ENCODE measurements at places on chromosomes 12 and 14.

- DNase-seq: no peak
Observed at GRCh38 chr14:89422181-89422951, 5.3 kb upstream of the FOXN3 start.

- no peak for DNase-seq
Observed at GRCh38 chr12:5480218-5480937, 48.5 kb downstream of the NTF3 start.

GRCh38 chr14:77242752-77243151, 28.3 kb downstream of the NGB start:
- no peak for DNase-seq

- no peak for DNase-seq
Observed at GRCh38 chr12:72465940-72466630, 193.9 kb downstream of the TRHDE start.

- DNase-seq: no peak
Observed at GRCh38 chr14:50388256-50388931, 8.3 kb downstream of the CDKL1 start.

- DNase-seq: no peak
Observed at GRCh38 chr12:15563663-15564062, 225.5 kb downstream of the EPS8 start.

DNA sequence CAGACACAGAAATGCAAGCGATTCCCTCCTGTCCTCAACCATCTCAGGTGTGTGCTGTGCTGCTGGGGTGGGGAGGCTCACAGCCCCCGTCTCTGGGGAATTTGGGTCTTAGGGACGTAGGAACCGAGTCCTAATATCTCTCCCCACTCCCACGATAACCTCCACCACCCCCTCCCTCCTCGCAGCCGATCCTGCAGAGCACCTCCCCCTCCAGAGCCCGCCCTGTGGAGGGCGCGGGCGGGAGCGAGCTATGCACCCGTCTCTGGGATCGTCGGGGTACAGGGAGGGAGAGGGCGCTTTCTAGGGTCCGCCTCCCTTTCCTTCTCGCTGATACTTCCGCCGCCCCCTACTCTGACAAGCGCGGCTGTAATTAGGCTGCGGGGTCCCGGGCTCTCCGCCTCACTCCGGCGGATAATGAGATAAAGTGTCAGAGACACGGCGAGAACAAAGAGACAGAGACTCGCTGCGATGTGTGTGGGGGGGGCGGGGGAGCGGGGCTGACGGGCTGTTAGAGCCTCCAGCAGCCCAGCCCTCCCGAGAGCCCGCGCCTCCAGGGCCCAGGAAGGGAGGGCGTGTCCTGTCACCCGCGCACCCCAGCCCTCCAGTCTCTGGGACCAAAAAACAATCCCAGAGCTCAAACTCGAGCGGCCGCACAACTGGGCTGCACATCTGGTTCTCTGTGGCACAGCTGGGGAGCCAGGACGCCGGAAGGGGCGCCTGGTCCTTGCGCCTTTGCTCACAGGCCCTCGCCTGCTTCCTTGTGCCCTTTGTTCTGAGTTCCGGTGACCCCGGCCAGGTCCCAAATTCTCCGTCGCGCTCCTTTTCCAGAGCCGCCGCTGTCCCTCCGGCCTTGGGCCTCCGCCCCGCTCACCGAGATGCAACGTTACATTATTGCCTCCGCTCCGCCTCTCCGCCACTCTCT, 8.7 kb downstream of the SHMT2 start:
- DNase-seq: no peak

DNA sequence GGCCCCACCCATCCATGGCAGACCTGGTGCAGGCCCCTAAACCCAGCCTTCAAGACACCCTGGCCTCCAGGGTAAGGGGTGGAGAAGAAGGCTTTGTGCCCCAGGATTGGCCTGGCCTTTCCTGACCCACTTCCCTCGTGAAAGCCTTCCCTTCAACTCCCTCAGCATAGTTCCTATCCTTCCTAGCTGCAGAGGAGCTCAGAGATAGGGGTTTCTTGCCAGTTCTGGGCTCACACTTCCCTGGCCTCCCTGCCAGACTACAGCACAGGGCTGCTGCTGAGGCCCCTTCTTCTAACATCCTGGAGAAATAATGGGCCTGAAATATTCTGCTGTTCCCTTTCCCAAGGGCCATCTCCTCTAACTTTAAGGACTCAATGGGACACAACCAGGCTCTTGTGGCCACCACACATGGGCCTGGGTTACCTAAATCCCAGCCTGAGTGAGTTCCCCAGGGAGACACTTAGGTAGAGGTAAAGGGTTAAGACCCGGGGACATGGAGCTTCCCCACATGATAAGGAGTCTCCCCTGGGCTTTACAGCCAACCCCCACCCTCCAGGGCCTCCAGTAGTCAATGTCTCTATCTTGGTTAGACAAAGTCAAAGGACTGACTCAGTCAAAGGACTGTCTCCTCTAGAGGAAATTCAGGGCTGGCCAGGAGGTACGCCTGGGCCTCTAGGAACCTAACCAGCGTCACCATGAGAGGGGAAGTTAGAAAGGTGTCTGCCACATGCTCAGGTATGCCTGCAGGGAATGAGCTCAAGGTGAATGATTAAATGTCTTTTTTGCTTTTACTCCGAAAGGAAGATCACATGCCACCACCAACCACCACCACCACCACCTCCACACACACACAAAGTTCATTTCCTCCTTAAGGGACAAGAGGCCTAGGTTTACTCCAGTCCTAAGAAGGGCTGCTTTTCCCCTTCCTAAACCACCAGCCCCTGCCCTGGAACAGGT, 7.1 kb downstream of the ZFP36L1 start:
- no peak for DNase-seq
